Osteocyte (in vitro differentiated cells): ENCODE measurements at places on chromosomes 16 and 17. TPM values are rescaled to one million over a fixed set of nuclear protein-coding genes. Genes with fewer than 3 reads are reported as not detected.

- no peak overlapping the region for H3K4me3 ChIP-seq
- no peak for DNase-seq
- no peaks in the 10 kb centered on the region for H3K36me3 ChIP-seq
- H3K4me1 ChIP-seq, result peaks cover 17% of the 10 kb centered on the region
Observed at GRCh38 chr16:50613964-50614474, 65.8 kb downstream of the NKD1 start.

DNA sequence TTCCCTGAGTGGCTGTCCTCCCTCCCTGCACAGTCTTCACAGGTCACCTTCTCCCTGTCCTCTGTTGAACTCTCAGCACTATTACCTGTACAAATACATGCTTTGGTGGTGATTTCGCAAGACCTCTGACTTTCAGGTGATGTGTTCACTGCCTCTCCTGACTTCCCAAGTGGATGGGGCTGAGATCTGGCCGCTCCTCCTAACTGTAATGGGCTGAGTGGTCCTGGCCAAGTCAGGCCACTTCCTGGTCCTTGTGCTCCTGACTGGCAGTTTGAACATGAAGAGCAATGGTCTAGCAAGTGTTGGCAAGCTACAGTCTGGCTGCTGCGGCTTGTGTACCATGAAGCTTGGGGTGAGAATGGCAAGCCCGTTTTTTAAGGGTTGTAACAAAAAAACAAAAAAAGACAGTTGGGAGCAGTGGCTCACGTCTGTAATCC lies 11.7 kb upstream of the TMED6 start:
- no peak for DNase-seq
- no peak overlapping the region for H3K27ac ChIP-seq
- H3K27me3 ChIP-seq, result no peaks in the 10 kb centered on the region
- no peaks in the 10 kb centered on the region for H3K4me1 ChIP-seq
- no peak overlapping the region for H3K4me3 ChIP-seq

- peaks cover 11% of the 10 kb centered on the region for H3K4me1 ChIP-seq
- H3K36me3 ChIP-seq, result peaks cover 10% of the 10 kb centered on the region
- H3K4me3 ChIP-seq, result no peak overlapping the region
- no peak for DNase-seq
Observed at GRCh38 chr17:81249223-81250040, 10.3 kb downstream of the NDUFAF8 start.

The PRR35 gene
- total RNA-seq, result not detected in 2 replicates

The CRLF3 gene
- 7.9 and 8.6 TPM in 2 replicates for total RNA-seq

DNA sequence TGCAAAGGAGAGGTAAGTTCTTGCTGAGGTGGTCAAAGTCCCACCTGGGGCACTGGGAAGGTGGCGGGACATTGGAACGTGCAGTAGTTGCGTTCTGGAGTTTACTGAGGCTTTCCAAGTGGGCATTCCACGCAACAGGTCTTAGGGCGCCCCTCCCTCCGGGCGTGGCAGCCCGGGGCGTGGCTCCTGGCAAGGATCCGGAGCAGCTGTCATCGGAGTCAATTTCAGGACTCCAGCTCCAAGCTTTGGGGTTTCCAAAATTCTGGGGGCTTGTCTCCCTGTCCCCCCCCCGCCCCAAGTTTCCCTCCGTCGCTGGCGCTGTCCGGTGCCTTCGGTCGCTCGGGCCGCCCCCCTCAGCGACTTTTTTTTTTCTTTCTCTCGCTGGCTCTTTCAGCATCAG lies 43.1 kb upstream of the AMZ2 start:
- no peak overlapping the region for H3K27ac ChIP-seq
- peaks cover 23% of the 10 kb centered on the region for H3K4me1 ChIP-seq
- DNase-seq, result no peak
- H3K4me3 ChIP-seq, result peak overlapping the region; percentile 81
- peaks cover 2% of the 10 kb centered on the region for H3K36me3 ChIP-seq

The MT4 gene
- not detected in 2 replicates for total RNA-seq

The C16orf96 gene
- 0.08 and 0.26 TPM in 2 replicates for total RNA-seq

DNA sequence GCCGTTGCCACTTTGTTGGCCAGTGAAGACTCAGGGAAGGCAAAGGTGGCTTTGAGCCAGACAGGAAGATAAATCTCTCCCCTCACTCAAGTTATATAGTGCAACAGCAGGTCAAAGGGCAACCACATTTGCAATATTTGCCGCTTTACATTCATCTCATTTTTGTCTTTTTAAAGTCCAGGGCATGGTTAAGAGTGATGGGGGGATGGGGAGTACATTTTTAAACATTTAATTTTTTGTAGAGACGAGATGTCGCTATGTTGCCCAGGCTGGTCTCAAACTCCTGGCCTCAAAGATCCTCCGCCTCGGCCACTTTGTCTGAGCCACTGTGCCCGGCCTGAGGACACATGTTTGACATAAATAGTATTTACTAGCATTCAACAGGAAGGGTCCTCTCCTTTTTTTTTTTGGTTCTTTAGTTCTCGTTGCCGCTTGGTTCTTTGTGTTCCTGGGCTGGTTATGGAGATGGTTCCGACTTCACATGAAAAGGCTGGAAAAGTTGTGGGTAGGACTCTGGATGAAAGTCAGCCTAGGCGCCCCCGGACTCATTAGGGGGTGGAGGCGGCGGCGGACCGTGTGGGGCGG lies 95.7 kb downstream of the RAB11FIP4 start:
- no peak for DNase-seq
- peak overlapping the region; percentile 72 for H3K4me3 ChIP-seq
- H3K4me1 ChIP-seq, result peaks cover 10% of the 10 kb centered on the region
- H3K27ac ChIP-seq, result peak overlapping the region; percentile 39
- H3K27me3 ChIP-seq, result peaks cover 70% of the 10 kb centered on the region

DNA sequence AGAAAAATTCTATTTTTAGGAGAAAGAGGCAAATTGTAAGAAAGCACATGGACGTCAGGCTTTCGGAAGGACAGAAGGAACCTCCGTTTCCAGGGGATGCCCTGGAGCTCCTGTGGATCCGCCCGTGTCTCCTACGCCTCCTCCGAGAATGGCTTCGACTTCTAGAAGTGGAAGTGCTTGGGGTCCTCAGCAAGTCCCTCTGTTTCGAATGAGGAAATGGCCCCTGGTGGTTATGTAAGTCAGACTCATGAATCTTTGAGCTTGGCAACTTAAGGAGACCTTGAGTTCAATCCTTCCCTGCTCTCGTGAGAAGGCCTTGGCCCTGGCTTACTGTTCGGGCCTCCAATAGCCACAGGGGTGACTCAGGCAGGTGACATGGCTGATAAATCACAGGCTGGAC lies 38.9 kb downstream of the COX4I1 start:
- H3K4me3 ChIP-seq, result no peak overlapping the region
- no peak for DNase-seq
- H3K27ac ChIP-seq, result no peak overlapping the region
- no peaks in the 10 kb centered on the region for H3K36me3 ChIP-seq
- H3K27me3 ChIP-seq, result peaks cover 2% of the 10 kb centered on the region

The RNF112 gene
- total RNA-seq, result 0.39 and 0.89 TPM in 2 replicates

DNA sequence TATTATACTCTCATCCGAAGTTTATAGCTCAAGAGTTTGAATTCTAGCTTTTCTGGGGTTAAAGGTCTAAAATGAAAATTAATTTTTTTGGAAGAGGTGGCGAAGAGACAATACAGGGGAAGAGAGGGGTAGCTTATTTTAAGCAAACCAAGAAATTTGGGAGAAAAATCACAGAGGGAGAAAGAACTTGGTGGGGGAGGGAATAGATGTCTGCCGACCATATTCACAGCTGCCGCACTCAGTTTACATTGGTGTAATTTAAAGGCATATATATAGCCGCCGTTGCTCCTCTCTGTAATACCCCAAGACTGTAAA lies 6.5 kb upstream of the ZFHX3 start:
- H3K27me3 ChIP-seq, result no peaks in the 10 kb centered on the region
- no peak for DNase-seq
- peaks cover 10% of the 10 kb centered on the region for H3K4me1 ChIP-seq
- H3K4me3 ChIP-seq, result peak overlapping the region; percentile 100

DNA sequence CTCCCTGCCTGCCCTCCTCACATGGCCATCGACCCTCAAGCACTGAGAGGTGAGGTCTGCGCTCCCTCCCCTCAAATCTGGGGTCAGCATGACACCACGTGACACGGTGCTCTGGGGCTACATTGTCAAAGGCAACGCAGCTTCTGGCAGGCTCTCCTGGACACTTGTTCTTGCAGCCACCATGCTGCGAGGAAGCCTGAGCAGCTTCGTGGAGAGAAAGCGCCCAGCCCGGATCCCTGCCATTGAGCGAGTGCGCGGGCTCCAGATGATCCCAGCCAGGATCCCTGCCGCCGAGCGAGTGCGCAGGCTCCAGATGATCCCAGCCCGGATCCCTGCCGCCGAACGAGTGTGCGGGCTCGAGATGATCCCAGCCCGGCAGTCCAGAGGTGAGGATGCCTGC lies 70.9 kb upstream of the METRNL start:
- no peak overlapping the region for H3K4me3 ChIP-seq
- peaks cover 6% of the 10 kb centered on the region for H3K36me3 ChIP-seq
- no peaks in the 10 kb centered on the region for H3K27me3 ChIP-seq
- peaks cover 11% of the 10 kb centered on the region for H3K4me1 ChIP-seq
- H3K27ac ChIP-seq, result no peak overlapping the region

GRCh38 chr16:8408855-8409567 lies 181.3 kb downstream of the TMEM114 start:
- no peak for DNase-seq
- no peaks in the 10 kb centered on the region for H3K4me1 ChIP-seq
- H3K36me3 ChIP-seq, result no peaks in the 10 kb centered on the region
- H3K4me3 ChIP-seq, result no peak overlapping the region
- no peak overlapping the region for H3K27ac ChIP-seq

The KRT39 gene
- total RNA-seq, result not detected in 2 replicates

The NOS2 gene
- total RNA-seq, result not detected in 2 replicates
